Adipocyte (in vitro differentiated cells): ENCODE measurements at places on chromosomes 7 and 10.
A peak's percentile ranks its signal among the peaks of the same experiment; 100 is the strongest.

- no peak for DNase-seq
Observed at GRCh38 chr7:154472343-154472742, 420.1 kb downstream of the DPP6 start.

- DNase-seq, result no peak
Observed at GRCh38 chr7:71430246-71430645, 298.3 kb downstream of the GALNT17 start.

GRCh38 chr7:37445064-37445723 lies 3.5 kb downstream of the ELMO1 start:
- DNase-seq, result no peak

- no peak for DNase-seq
Observed at GRCh38 chr10:114367351-114368056, 36.8 kb downstream of the AFAP1L2 start.

GRCh38 chr7:151198945-151199848 lies 11.1 kb downstream of the H2BK1 start:
- no peak for DNase-seq

DNA sequence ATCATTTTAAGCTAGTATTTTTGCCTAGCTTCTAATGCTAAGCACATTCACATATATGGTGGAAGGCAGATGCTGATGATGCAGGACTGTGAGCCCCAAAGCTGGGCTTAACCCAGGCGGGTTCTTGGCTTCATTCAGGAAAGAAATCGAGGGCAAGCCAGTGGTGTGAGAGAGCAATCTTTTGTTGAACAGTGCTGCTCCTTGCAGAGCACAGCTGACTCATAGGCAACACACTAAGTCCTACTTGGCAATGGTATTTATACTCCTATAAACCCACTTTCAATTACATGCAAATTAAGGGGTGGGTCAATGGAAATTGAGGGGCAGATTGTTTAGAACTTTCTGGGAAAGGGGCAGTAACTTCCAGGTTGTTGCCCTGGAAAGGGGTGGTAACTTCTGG lies 42.0 kb upstream of the CELF2 start:
- DNase-seq, result no peak

DNA sequence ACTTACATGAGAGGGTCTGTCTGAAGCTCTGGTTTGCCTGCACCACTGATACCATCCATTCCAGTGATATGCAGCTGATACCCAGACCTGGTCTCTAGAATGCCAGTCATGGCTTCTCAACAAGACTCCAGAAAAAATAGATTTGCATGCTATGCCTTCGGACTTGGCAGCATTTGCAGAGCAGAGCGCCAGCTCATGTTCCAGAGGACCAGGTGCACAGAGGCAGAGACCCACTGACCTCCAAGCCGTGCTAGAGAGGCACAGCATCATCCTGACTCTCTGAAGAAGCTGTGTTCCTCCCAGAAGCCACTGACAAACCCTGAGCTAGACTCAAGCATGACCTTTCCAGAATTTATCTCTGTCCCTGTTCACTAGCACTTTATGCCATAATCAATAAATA lies 6.9 kb upstream of the PRKAG2 start:
- no peak for DNase-seq

GRCh38 chr7:69429911-69430383 lies 168.3 kb upstream of the AUTS2 start:
- peak; percentile 67 for DNase-seq

DNA sequence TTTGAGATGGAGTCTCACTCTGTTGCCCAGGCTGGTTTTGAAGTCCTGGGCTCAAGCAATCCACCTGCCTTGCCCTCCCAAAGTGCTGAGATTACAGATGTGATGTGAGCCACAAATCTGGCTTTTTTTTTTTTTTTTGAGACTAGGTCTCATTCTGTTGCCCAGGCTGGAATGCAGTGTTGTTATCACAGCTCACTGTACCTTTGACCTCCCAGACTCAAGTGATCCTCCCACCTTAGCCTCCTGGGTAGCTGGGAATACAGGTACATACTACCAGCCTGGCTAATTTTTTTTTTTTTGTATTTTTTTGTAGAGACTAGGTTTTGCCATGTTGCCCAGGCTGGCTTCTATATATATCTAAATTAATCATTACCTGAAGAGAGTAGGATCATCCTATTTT lies 62.4 kb downstream of the HIF1AN start:
- no peak for DNase-seq

DNA sequence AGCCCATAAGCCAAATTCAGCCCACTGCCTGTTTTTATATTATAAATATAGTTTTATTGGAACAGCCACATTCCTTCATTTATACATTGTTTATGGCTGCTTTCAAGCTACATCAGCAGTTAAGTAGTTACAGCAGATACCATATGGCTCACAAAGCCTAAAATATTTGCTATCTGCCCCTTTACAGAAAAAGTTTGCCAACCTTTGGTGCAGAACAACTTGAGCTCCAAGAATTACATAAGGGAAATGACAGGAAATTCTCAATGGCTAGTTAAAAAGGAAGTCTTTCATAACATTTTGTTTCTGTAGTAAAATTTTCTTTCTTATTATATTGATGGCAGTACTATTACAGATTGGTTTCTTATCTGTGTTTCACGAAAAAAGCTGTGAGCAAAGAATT lies 59.3 kb downstream of the COL28A1 start:
- DNase-seq, result no peak

- DNase-seq, result no peak
Observed at GRCh38 chr7:77288676-77289320, 89.2 kb upstream of the FGL2 start.

DNA sequence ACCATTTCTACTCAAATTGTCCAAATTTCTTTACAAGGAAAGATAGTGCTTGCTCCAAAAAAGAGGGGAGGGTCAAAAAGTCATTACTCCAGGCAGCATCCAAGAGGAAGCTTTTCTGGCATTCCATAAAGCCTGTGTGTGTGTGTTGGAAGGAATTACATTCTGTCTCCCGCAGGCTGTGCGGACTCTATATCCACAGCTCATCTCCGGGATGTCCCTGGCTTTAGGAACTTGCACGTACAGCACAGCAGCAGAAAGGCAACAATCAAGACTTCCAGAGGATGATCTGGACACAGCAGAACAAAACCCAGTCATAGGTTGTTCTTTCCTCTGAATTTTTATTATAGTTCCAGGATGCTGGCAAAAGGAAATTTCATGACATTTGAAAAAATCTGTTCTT lies 94.8 kb downstream of the ITIH5 start:
- DNase-seq, result peak; percentile 2

DNA sequence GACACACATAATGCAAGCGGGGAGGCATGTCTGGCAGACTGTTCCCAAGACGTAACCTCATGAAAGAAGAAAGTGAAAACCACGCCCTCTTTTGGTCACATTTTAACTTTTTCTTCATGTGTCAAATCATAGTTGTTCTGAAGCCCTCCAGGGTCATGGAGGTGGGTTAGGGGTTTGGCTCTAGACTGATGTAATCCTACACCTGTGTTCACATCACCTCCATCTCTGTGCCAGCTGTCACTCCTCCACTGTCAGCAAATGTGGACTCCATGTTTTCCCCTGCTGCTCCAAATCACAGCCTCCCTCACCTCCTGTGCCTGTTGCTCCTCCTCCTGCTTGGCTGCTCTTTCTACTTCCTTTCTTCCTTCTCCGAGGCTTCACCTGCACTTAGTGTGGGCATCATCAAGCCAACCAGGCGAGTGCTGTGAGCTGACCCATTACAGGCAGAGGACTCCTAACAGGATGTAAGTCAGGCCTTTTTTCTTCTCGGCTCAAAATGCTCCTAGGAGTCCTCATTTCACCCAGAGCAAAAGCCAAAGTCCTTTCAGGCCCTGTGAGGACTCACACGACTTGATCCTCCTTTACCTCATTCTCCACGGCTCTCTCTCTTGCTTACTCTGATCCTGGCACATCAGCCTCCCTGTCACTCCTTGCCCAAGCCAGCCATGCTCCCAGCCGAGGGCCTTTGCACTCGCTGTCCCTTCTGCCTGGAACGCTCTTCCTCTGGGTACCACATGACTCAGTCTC lies 66.4 kb upstream of the IFRD1 start:
- no peak for DNase-seq

DNA sequence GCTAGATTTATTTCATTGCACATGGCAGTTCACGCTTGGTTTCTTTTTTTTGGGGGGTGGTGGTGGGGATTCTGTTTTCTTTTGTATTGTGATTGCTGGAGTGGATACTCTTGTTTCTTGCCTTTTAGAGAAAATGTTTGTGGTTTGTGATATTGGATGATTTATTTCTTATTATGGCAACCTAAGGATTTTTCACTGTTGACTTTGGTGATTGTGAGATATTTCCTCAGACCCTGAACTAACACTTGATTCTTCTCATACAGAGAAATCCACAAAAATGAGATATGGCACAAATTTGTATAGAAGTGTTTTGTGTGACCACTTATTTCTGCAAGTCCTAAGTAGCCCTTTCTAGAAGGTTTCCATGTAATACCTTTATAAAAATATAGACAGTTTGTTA lies 871.1 kb downstream of the LRMDA start:
- no peak for DNase-seq

DNA sequence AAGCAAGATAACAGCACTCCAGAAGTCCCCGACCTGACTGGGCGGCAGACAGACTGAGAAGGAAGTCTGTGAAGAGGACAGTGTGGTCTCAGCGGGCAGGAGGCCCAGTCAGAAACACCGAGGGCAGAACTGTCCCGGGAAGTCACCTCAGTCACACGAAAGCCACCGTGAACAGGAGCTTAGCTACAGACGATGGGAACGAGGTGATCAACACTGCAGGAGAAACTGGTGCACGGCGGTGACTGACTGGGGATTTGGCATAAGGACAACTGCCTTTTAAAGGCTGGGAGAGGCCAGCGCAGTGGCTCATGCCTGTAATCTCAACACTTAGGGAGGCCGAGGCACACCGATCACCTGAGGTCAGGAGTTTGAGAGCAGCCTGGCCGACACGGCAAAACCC lies 217.8 kb downstream of the PTPRN2 start:
- no peak for DNase-seq

- DNase-seq, result no peak
Observed at GRCh38 chr10:96133135-96133534, 3.0 kb downstream of the ZNF518A start.

GRCh38 chr10:99456207-99456930 lies 25.9 kb upstream of the GOT1 start:
- DNase-seq, result no peak

DNA sequence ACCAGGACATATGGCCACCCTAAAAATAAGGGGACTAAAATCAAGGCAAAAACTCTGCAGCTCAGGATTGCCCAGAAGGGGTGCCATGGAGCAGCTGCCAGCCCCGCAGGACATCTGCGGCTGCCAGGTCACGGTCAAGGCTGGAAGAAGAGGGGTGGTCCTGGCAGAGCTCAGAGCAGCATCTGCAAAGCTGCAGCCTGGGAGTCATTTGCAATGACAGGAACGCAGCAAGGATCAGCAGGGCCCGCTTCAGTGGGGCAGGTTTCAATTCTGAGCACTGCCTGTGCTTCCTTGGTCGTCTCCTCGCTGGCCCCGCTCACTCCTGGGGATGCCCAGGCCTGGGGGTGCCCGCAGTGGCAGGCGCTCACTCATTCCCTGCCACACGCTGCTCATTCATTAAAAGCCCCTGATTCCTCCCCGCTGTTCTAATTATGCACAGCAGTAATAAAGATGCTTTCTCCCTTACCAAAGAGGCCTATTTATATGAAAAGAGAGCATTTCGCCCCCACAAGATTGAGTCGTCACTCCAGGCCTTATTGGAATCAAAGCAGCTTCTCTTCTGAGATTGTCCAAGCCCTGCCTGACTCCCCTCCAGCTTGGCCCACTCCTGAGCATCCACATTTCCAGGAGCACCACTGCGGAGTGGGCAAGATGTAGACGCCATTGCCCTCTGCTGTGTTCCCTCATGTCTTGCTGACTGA lies 4.6 kb downstream of the HSPA12A start:
- DNase-seq, result peak; percentile 15

DNA sequence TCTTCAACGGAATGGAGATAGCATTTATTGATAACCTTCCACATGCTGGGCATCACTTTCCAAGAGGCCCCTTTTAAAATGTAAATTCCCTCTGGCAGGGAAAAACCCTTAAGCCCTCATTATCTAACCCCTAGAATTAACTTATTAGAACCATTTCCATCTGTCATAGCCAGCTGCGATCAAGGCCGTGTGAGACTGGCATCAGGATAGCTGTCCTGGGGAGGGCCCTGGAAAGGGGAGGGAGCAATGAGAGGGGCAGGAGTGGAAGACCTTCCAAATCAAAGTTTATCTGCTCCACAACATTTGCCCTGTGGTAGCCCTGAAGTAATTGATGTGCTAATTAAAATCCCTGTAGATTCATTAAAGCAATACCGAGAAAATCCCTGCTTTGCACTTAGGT lies 45.0 kb upstream of the JAZF1 start:
- DNase-seq, result no peak

GRCh38 chr7:39271402-39271801 lies 293.7 kb downstream of the POU6F2 start:
- peak; percentile 15 for DNase-seq

DNA sequence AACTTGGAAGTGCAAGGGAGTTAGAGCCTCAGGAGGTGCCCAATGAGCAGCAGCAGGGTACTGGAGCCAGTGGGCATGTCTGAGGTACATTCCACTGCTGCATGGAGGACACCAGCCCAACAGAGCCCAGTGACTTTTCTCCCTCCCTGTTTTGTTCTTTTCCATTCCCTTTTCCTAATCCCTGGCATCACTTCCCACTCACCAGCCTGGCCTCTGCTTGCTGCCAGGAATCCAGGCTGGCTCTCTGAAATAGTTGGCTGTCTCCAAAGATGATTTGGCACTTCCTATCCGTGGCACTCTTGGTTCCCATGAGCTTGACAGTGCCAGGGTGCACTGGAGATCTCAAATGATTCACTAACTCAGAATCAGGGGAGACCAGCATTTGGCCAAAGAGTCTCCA lies 97.7 kb upstream of the ZPBP start:
- DNase-seq, result no peak

DNA sequence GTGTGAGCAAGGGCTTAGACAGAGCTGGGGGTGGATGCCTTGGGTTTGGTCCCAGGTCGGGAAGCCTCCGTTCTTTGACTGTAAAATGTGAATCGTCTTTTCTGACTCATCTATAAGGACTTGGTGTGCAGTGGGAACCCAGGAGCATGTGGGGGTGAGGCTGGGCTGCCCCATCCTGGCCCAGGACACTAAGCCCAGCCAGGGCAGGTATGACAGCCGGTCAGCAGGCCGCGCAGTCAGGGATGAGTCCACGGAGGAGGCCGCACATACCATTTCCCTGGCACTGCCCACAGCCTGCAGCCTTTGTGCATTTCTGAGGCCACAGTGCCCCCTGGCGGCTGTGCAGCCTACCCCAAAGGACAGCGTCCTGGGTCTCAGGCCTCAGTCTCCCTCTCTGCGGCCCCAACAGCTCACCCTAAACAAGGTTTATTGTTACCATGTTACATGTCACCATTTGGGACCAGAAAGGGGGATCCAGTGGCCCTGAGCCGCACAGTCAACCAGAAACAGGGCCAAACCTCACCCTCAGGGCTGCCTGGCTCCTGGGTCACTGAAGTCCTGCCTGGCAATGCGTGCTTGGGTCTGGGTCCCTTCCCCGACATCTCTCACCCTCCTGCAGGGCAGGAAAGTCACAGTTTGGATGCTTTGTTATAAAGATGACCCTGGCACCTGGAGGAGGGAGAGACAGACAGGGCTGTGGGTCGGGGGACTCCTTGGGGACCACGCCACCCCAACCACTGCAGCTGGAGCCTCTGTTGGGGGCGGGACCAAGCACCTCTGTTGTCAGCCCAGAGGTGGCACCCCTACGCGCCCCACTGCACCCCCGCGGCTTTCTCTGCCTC lies 14.4 kb upstream of the SH2B2 start:
- peak; percentile 91 for DNase-seq

- DNase-seq, result no peak
Observed at GRCh38 chr10:66795866-66796265, 130.0 kb upstream of the LRRTM3 start.

- DNase-seq, result peak; percentile 11
Observed at GRCh38 chr7:79403879-79404278, 49.6 kb downstream of the MAGI2 start.

GRCh38 chr10:118505363-118505762 lies 90.1 kb downstream of the PRLHR start:
- no peak for DNase-seq
